ENCODE measurements at places on chromosomes 13 and 19.
A peak's percentile ranks its signal among the peaks of the same experiment; 100 is the strongest.

DNA sequence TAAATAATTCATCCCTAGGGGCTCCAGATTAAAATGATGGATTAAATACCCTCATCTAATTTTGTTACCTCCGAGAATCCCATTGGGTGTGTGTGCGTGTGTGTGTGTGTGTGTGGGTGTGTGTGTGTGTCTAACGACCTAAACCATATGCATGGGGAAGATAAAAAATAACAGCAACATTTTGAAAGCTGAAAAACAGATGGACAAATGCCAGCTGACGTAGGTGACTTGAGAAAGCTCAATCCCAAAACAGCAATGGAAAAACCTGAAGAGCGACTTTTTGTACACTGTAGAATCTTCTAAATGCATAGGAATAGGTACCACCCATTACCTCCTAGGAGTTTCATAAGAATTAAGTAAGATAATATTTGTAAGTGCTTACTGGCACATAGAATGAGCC is 8.7 kb upstream of the RPL21 start:
- DNase-seq = no peak

GRCh38 chr13:113116206-113116800 is 6.3 kb upstream of the F10 start:
- no peak for DNase-seq

GRCh38 chr19:39843919-39844793 is 2.0 kb downstream of the FBL start:
- no peak for DNase-seq

- no peak for DNase-seq
These were observed 118.5 kb downstream of the ATP8A2 start for GRCh38 chr13:25490236-25490635.

DNA sequence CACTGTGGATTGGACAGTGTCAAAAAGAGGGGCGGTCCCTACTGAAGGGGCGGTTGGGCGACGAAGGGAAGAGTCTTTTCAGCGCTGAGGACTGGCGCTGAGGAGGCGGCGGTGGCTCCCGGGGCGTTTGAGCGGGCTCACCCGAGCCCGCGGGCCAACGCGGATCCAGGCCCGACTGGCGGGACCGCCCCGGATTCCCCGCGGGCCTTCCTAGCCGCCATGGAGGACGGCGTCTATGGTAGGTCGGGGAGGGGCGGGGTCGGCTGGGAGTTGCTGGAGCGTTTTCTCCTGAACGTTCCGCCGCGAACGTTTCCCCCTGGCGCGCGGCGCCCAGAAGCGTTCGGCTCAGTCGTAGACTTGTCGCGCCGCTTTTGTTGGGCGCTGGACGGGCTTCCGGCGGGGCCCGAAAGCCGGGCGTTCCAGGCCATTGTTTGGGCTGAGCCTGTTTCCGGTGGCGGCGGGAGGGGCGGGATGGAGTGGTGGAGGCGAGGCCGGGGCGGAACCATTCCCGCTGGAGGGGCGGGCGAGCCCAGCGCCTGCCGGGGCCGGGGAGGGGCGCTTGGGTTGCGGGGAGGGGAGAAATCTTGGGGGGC is at the start of gene CYTH2:
Gene CYTH2 (plus strand): TSS at position 81 of the 593 bp plus-strand sequence. CDS start 139 bp downstream, at position 220.
- peak; percentile 92 for DNase-seq

- DNase-seq = no peak
These were observed 3.4 kb downstream of the FCAR start for GRCh38 chr19:54877471-54877870.

GRCh38 chr13:42063105-42063504 is 14.7 kb downstream of the DGKH start:
- DNase-seq = no peak

DNA sequence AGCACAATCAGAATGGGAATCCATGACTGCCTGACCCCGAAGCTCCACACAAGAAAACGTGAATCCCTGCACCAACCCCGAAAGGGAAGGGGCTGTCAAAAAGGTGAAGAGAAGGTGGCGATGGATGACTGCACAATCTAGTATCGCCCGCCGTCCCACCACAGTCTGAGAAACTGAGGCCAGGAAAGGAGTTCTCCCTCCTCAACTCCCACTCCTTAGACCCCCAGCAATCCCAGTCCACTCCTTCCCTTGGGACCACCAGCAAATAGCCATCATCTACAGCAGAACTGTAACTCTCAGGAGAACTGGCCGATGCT is 451 bp downstream of the NOSIP start:
- no peak for DNase-seq

DNA sequence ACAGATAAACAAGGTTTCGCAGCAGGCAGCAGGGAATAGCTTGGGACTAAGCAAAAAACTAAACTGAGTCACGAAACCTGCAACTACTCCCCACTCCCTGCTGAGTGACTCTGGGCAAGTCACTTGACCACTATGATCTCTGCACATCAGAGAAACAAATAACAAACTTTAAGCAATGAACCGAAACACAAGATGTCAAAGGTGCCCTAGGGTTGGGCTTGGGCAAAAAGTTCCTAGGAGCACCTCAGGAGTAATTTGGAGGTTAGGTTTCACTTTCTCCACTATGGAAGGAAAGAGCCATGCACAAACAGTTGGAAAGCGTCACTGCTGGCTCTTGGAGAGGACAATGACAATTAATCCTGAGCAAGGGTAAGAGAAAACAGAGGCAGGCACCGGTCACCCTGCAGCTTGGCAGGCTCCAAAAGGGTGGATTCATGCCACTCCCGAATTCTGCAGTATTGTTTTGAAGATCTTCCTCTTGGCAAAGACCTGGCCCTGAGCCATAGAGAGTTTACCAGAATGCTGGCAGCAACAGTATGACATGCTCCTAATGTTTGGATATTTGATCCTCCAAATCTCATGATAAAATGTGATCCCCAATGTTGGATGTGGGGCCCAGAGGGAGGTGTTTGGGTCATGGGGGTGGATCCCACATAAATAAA is 60.3 kb downstream of the CRYL1 start:
- no peak for DNase-seq

DNA sequence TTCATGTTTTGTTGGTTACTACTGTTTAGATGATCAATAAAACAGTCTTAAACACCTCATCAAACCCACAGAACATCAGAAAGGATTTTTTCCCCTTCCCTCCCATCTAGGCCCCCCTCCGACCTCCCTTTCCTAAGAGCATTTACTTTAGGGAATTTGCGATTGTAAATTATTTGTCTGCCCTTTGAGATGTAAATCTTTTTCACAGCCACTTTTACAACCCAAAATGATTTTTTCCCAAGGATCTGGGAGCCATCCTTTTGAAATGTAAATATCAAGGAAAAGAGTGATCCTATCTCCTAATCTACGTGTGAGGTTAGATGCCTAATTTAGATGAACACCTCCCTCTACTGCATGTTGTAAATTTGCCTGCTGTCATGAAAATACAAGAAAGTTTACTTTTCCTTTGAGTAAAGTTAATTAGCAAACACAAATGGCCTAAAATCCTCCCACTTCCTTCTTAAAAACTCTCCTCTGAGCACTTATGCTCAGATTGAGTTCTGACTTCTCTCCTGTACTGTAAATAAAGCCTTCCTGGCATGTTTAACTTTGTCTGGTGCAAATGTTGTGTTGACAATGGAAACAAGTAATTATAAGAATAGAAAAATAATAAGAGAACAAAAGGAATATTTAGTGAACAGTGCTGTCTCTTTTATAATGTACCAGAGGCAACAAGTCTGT is 1646.9 kb upstream of the SPRY2 start:
- DNase-seq = no peak

DNA sequence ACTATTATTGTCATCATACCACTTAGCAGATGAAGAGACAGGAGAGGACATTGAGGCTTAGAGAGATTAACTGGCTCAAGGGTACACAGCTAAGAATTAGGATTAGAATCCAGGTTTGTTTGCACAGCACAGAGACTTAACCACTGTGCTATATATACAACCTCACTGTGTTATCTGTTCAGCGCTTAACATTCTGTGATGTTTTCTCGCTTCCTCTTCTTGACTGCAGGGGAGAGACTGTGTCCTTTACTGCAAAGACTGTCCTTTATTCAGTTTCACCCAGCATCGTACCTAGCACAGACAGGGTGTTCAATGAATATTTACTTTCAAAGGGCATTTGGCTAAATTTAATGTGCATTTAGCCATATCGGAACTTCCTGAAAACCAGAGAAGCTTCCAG is 54.9 kb upstream of the PCDH8 start:
- DNase-seq = no peak
